Urothelium cell line (cell line): ENCODE measurements at places on chromosomes 2 and 18.

GRCh38 chr2:102266204-102266603 lies 45.2 kb upstream of the IL1RL1 start:
- no peak for DNase-seq

DNA sequence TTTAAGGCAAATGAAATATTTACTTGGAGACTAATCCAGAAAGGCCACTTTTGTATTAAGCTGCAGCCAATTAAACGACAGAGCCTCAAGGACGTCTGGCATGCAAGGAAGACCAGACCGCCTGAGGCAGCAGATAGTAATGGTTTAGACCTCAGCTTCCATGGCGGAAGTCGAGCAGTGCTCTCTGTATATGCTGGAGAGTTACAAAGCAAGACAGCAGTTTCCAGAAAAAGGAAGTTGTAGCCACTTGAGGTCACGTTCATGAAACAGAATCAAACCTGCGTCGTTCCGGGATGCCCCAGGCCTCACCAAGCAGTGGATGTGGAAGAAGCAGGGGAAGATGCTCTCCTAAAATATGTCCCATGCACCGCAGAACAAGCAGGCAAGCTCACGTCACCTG lies 142.0 kb downstream of the PTGR3 start:
- DNase-seq: no peak

DNA sequence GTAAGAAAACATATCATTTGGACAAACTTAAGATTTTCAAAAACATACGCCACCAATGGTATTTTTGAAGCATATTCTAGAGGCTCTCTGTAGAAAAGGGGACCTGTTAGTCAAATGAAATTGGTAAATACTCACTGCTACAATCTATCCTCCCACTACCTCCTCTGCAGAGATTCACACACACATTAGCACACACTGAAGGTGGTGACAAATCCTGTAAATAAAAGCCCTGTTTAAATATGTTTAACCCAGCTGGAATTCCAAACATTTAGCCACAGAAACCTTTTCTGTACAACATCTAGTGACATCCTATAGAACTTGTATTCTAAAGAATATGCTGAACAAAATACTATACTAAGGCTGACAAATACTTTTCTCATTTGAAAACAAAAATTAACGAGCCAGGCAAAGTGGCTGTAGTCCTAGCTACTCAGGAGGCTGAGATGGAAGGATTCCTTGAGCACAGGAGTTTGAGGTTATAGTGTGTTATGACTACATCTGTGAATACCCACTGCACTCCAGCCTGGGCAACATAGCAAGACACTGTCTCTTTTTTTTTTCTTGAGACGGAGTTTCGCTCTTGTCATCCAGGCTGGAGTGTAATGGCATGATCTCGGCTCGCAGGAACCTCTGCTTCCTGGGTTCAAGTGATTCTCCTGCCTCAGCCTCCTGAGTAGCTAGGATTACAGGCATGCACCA lies 25.9 kb downstream of the ALS2 start:
- no peak for DNase-seq

- no peak for DNase-seq
Observed at GRCh38 chr18:37199741-37200140, 365.9 kb downstream of the CELF4 start.
